ENCODE measurements at places on chromosomes 2 and 18.

DNA sequence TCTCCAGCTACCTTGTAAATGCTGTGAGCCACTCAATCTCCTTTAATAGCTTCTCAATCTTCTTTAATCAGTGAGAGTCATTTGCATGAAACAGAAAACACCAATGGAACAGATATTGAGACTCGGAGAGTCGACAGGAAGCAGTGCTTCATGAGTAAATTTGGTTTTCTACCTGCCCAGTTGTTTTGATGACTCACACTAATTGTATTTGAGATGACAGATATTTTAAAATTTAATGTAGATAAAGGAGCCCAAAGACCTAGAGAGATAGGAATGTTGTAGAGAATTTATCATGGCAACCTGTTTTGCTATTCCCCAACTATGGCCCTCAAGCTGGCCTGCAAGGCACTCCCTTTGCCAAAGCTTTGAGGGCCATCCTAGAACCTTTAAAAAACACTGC, 119.1 kb downstream of the CDC42EP3 start:
- no peak for DNase-seq

DNA sequence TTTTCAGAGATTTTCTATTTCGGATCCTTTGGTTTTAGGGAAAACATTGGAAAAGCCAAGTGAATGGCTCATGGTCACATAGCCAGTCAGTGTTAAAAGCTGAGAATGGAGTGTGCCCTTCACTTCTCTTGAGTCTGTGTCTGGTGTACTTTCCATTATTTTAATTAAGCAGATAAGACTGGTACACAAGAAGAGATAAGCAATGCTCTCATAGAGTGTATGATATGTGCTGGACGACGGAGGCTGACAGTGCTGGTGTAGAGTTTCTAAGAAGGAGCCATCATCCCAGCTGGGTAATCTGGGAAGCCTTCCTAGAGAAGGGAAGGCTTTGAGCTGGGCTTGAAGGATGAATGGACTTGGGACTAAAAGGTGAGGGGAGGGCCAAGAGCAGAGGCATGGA, 93.3 kb downstream of the SPTBN1 start:
- no peak for DNase-seq

DNA sequence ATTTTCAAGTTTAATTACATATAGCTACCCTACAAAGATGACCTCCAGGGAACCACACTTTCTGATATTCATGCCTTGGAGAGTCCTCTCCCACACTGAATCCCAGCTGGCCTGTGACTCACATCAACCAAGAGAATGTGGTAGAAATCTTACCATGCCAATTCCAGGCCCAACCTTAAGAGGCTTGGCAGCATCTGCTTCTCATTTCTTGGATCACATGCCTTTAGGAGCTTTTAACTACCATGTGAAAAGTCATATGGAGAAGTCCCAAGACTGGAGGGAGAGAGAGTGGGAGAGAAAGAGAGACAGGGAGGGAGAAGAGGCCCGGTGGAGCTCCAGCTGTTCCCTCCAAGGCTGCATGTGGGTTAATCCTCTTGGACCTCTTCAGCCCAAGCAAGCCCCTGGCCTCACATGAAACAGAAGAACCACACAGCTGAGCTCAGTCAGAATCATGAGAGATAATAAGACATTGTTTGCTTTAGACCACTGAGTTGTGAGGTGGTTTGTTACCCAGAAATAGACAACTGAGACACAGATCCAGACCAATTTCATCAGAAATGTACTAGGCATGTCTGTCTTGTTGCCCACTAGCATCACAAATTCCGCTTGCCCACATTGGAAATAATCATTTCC, 190.7 kb downstream of the MTCL1 start:
- no peak for DNase-seq

GRCh38 chr2:161344692-161345091, 36.5 kb downstream of the PSMD14 start:
- DNase-seq, result no peak

DNA sequence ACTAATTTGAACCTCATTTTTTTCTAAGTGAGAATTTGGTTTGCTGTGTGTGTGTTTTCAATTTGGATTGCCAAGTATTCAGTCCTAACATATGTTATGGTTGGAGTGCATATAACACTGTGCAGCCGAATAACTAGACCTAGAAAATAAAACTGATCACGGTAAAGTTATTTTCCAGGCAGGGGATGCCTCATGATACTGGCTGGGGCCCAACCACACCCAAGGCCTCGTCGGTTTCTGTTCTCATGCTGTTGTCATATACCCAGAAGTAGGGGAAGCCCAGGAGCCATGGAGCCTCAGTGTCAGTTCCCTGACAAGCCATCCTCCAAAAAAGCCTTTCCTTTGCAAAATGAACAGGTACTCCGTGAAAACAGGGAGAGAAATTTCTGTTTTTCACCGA, 160.2 kb downstream of the GBX2 start:
- DNase-seq, result no peak

- no peak for DNase-seq
Observed at GRCh38 chr18:53153281-53153680, 813.3 kb downstream of the DCC start.

- no peak for DNase-seq
Observed at GRCh38 chr2:160305081-160305750, 105.1 kb upstream of the ITGB6 start.

DNA sequence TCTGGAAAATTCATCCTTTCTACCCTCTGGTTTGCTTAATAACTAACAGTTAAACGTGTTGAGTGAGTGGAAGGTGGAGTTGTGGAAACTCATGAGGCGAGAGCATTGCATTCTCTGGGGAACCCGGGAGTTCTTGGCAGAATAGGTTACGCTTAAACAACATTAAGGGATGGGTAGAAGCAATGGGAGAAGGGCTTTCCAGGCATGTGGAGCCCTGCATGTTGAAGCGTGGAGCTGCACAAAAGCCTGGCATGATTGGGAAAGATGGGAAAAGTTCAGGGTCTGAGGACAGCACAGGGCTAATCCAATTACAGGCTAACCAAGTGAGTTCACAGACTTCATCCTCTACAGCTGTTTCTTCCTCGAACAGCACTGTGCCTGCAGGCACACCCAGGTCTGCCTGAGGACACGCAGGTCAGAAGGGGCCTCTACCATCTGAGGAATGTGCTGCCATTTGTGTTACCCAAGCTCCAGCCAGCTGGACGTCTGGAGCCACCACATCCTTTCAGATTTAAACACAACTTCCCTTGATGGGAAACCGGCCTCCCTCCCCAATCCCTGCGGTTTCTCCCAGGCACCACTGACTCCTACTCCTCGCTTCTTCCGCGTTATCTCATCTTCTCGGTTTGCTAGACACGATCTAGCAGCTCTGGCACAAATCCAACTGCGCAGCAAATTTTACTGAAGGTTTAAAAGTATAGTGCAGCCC, 164.2 kb downstream of the ANTXR1 start:
- no peak for DNase-seq

- no peak for DNase-seq
Observed at GRCh38 chr2:73081181-73081671, 9.7 kb upstream of the SFXN5 start.

DNA sequence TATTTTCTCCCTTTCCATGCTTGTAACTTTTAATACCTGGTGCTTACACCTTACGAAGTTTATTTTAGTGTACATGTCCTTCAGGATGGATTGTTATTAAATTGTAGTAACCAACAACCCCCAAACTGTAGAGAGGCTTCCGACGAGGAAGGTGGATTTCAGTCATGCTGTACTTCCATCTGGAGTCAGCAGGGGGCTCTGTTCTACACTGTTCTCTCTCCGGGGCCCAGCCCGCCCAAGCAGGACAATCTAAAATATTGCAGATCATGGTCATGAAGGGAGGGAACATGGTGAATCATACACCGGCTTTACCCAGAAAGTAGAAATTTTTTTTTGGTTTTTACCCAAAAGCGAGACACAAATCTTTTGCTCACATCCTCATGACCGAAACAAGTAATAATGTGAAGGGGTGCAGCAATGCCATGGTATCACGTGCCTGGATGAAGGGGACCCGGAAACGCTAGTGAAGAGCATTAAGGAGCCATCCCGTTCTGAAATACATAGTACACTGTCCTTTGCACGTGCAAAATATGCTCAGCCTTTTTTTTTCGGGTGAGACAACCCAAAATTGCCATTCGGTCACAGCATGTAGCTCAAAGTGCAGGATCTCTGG, 884.8 kb downstream of the EPHA4 start:
- peak; percentile 33 for DNase-seq

DNA sequence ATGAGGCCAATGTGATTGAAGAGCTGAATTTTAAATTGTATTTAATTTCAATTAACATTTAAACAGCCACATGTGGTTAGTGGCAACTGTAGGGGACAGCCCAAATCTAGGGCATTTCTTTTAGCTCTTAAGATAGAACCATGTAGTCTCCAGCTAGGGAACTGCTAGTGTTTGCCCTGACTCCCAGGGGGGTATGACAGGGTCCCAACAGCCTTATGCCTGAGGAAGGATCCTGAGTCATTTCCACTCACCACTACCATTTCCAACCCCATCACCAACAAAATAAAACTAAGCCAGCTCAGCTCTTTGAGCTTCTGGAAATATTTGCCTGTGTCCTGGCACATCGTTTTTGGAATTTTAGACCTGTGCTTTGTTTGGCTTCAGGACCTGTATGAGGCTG, 13.7 kb upstream of the GMCL1 start:
- DNase-seq, result no peak

DNA sequence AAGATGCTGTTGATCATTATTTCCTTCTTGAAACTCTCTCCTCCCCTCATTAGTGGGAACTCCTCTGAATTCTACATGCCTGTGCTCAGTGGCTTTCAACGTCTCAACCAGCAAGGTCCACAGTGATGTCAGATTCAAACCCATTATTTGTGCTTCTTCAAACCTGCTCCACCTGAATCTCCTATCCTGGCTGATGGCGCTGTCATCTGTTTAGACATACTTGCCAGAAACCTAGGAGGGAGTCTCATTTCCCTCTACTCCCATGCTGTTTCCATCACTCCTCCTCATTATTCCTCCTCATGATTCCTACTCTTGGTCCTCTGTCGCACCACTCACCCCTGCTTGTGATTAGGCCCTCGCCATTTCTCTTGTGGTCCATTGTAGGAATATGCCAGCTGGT, 2.9 kb upstream of the LPIN2 start:
- DNase-seq, result no peak

GRCh38 chr2:216385478-216385877, 13.2 kb upstream of the MARCHF4 start:
- DNase-seq, result no peak

DNA sequence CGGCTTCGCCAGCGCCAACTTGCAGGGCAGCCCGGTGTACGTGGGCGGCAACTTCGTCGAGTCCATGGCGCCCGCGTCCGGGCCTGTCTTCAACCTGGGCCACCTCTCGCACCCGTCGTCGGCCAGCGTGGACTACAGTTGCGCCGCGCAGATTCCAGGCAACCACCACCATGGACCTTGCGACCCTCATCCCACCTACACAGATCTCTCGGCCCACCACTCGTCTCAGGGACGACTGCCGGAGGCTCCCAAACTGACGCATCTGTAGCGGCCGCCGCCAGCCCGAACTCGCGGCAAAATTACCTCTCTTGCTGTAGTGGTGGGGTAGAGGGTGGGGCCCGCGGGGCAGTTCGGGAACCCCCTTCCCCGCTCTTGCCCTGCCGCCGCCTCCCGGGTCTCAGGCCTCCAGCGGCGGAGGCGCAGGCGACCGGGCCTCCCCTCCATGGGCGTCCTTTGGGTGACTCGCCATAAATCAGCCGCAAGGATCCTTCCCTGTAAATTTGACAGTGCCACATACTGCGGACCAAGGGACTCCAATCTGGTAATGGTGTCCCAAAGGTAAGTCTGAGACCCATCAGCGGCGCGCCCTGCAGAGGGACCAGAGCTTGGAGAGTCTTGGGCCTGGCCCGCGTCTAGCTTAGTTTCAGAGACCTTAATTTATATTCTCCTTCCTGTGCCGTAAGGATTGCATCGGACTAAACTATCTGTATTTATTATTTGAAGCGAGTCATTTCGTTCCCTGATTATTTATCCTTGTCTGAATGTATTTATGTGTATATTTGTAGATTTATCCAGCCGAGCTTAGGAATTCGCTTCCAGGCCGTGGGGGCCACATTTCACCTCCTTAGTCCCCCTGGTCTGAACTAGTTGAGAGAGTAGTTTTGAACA, 15.1 kb downstream of the HOXD3 start:
- DNase-seq, result no peak

DNA sequence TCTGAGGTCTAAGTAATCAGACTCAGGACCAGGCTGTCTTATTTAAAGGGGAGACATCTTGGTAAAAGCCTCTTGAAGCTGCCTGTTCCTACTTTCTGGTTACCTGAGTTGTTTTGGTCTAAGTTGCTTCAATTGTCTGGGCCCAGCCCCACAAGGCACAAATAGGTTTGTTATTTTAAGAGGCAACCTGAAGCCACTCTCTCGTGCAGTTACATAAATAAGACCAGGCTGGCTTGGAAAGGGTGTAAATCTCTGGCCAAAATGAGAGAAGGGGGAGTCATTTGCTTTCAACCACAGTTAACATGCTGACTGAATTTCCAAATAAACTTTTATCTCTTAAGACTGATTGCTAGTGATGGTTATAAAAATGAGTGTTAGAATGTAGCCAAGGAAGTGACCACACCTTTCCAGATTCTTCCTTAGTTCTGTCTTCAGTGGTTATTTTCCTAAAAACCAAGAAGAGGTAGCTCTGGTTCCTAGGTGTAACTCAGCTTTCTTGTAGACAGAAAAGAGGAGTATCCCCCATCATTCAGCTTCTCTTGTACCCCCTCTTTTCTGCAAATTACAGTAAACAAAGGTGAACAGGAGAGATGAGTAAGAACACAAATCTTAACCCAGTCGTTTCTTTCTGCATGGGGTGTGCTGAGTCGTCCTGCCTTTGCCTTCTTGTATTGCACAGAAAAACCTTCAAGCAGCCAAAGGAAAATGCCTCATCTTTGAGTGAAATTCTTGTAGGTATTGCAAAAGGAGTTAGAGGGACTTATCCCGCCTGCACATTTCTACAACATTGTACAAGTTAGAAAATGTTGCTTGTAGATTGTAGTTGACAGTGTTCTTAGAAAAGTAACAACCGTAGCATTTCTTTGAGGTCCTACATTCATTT, 161.5 kb upstream of the NT5C1B start:
- no peak for DNase-seq

DNA sequence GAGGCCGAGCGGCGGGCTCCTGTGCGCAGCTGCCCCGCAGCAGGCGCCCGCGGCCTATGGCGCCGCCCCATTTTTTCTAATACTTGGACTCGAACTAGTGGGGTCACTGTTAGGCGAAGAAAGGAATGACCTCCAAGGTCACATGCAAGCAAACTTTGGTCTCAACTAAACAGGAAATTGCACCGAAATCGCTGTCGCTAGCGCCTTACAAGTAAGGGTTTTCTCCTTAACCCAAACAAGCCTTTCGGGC, 339 bp downstream of the ACAA2 start:
- DNase-seq, result no peak

Measured in activated CD8-positive, alpha-beta memory T cell treated with anti-CD3 and anti-CD28 coated beads for 1 hour (primary cell).